ENCODE measurements at places on chromosomes 2 and 18.

DNA sequence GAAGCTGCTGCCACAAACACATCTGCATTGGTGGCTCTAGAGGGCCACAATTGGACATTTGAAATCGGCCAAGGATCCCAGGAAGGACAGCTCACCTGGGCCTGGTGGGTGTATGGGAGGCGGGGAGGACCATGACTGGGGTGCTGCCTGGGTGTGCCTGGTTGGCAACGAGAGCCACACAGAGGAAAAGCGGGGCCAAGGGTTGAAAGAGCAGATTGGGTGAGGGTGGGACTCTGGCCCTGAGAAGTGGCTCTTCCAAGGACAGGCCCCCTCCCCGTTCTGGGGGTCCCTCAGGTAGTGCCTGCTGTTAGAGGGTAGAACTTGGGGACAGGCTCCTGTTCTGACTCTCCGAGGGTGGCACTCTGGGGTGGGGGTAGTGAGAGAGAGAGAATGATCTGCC is 102.9 kb downstream of the CLIP4 start:
- no peak for DNase-seq

DNA sequence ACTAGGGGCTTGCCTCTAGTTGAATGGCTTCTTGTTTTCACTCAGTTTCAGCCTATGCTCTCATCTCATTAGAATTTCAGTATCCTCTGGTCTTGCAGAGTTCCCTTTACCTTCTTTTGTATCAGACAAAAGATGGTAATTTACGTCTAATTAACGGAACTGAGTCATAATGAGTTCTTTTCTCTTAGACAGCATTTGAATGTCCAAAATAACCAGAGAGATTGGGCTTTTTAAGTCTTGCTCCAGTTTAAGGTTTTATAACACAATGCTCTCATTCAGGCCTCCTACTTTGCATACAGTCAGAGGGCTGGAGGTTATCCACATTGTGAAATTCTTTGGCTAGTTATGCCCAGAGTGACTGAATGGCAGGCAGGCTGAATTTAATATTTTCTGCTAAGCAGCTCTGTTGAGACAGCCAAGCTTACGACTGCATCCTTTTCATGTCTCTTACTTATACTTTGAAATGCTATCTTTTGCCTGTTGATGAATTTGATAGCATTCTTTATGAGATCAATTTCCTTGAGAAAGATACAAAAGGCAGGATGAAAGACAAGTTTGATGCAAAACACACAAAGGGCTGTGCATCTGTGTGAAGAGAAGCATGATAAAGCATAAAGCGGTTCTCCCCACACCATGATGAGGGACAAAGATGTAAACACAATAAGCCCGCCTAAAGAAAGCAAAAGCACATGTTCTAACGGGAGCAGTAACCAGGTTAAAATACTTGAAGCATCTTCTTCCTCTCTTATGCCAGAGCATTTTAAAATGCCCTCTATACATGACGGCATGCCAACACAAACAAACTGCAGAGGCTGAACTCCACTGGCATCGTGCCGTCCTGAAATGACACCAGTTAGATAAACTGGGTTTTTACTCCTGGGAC is 90.0 kb downstream of the CDH2 start:
- peak; percentile 48 for DNase-seq

DNA sequence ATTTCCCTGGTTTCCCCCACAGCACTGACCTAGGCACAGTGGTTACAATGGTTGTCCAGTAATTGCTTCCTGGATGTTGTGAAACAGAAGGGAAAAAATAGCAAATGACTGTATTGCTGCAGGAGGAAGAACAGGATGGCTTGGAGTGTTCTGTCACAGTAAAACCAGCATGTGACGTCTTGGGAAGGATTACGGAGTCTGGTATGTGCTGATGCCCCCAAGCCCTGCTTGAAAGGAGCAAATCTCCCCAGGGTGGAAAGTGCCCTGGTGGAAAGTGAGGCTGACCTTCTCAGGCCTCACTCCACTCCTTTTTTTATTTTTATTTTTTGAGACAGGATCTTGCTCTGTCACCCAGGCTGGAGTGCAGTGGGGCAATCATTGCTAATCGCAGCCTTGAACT is 7.8 kb downstream of the RAB11FIP5 start:
- DNase-seq, result no peak

- DNase-seq, result no peak
Measured at GRCh38 chr18:669077-669476, 11.6 kb downstream of the TYMS start.

- DNase-seq, result no peak
Measured at GRCh38 chr2:139427164-139427563, 647.0 kb upstream of the NXPH2 start.

DNA sequence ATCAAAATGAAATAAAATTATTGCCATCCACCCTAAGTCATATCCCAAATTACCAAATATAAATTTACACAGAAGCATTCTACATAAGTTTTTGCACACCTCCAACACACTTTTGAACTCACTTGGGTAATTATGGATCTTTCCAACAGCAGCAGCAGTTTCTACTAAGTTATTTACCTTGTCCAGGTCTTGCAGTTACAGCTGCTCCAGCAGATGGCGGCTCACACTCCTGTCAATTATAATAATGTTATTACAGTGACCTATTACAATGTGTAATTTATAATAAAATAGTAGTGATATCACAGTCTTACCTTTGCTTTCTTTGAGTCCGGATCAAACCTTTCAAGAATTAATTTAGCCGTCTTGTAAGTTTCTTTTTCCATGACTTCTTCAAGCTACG is 37.9 kb downstream of the LNPK start:
- DNase-seq, result no peak

DNA sequence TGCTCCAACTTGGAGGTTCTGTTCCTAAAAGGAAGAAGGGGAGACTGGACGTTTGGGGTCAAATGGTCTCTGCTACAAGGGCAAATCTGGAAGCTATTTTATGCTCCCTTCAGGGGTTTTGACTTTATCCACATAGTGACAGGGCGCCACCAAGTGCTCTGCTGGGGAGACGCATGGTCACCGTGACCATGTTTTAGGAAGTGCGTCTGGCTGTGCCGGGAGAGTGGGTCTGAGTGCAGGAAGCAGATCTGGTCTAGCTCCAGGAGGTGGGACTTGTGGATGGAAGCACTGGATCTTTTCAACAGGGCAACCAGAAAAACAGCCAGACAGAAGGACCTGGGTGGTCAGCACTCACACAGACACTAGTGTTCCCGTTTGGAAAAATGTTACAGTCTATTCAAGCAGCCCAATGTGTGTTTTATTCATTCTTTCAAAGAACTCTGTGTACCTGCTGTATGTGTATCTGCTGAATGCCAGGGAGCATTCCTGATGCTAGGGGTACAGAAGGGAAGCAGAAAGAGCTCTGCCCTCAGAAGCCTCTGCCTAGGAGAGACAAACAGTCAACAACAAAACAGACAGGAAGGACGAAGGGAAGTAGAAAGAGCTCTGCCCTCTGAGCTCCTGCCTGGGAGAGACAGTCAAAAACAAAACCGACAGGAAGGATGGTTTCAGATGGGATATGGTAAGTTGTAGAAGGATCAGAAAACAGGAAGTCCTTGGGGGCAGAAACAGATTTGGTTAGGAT is 14.3 kb downstream of the IMPA2 start:
- peak; percentile 32 for DNase-seq

- peak; percentile 71 for DNase-seq
Measured at GRCh38 chr2:180980106-180980942, at the start of gene UBE2E3. Gene UBE2E3 (plus strand): TSS chr2:180980605. CDS start chr2:180982043, 1,438 bp downstream.

DNA sequence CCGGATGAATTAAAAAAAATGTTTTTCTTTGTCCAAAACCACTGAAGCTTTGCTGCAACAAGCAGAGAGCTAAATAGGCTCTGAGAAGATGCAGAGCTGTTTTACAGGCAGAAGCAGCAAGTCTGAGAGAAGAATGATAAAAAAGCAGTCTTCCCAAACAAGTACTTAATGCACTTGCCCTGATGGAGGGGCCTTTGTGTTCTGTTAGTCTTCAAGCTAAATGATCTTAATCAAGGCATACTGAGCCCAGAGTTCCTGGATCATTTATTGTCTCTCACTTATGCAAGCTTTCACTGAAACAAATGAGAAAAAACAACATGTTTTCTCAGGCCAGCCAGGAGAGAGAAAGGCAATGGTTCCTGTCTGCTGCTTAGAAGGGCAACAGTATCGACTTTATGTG is 152.5 kb downstream of the CLIP4 start:
- DNase-seq, result no peak

DNA sequence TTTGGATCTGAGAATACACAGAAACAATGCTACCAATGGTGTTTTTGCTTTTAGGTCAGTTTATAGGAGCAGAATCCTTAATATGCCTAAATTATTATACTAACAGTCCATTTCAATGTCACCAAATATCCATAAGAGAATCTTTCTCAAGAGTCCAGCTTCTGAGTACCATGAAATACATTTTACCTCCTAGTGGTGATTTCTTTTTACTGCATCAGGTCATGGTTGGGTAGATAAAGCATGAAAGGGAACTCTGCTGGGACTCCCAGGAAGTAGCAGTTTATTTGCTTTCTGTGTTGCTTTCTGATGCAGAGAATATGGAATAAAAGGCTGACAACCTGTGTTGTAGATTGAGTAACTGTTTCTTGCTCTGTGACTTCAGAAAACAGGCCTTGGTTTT is 115.6 kb downstream of the PPP1R1C start:
- DNase-seq, result no peak

DNA sequence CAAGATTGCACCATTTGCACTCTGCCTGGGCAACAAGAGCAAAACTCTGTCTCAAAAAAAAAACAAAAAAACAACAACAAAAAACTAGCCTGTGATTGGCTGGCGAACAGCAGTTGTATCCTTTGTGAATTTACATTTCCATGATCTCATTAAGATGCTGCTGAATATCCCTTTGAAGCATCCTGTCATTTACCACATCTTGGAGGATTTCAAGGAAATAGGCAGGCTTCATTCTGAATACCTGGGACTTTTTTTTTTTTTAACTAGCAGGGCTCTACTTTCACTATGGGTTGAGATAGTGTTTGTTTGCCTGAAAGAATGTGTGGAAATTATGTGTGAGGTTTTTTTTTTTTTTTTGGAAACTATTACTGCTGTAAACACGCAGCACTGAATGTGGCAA is 49.6 kb upstream of the RPL31 start:
- DNase-seq, result no peak

- no peak for DNase-seq
Measured at GRCh38 chr18:2709316-2709715, 53.8 kb downstream of the SMCHD1 start.

DNA sequence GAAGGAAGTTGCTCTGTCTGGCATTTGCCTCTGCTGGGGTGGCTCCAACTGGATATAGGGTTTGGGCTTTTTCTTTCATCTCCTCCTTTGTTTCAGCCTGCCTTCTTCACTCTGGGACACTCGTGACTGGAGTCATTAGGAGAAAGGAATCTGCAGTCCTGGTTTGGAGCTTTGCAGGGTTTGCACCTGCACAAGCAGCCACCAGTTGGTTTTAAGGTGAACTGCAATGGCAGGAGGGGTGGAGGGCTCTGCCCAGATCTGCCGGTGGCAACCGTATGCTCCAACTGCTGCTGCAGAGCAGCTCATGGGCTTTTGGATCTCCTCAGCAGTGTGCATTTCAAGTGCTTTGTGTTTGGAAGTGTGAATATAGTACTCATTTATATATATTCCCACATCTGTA is 131.3 kb upstream of the MGAT5 start:
- DNase-seq, result peak; percentile 68

DNA sequence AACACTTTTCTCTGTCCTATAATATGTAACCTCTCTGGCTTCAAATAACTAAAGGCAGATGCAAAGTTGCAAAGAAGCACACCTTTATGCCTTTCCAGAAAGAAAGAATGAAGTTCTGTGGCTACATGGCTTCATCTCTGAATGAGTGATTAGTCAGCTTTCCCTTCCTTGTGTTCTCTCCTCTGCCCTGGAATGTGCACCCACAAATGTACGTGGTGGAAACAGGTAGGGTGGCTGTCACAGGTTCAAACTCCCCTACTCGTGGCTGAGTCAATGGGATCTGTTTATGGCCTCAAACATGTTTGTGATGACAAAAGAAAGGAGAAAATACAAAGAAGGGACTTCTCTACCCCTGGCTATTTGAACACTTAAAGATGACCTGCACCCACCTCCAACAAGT is 55.5 kb upstream of the ACVR2A start:
- DNase-seq, result no peak

DNA sequence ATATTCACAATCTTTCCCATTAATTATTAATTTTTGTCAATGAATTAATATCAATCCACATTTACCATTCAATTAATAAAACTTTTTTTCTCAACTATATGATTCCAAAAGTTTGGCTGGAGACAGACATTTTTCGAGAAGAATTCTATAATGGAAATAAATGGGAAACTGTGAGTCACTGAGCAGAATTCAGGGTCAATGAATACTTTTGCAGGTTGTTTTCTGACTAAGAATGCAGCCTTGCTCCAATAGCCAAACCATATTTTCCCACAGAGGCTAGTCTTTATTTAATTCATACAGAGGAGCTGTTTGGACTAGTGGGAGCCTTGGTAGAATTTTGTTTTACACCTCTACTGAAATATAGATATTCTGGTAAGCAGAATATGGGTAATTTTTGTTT is 82.3 kb downstream of the ARHGAP28 start:
- no peak for DNase-seq

DNA sequence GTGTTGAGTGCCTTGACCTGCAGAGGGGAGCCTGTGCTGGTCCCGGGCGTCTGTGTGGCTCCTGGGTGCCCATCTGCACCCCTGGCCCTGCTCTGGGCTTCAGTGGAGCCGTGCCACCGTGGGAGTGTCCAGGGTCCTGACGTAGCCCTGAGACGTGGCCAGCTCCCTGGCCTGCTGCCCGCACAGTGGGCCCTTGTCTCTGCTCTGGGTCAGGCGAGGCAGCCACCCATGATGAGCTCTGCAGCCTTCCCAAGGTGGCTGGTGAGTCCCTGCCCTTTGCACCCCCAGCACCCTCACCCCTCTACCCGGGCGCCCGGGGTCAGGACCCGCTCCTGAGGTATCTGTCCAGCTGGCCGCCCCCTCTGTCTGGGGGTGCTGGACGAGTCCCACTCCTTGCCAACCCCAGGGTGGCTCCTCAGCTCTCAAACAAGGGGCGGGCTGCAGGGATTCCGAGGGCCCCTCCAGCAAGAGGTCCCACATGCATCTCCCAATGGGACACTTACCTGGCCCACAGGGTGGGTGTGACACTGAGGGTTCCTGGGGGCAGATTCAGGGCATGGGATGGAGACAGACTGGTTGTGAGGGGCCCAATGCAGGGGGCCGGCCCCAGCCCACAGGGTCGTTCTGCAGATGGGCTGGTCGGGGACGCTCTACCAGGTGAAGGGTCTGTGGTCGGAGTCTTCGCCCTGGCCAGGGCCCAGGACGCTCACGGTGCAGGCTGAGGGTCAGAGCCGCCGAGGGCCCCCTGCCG is 2.4 kb downstream of the NEU4 start:
- DNase-seq, result peak; percentile 14

DNA sequence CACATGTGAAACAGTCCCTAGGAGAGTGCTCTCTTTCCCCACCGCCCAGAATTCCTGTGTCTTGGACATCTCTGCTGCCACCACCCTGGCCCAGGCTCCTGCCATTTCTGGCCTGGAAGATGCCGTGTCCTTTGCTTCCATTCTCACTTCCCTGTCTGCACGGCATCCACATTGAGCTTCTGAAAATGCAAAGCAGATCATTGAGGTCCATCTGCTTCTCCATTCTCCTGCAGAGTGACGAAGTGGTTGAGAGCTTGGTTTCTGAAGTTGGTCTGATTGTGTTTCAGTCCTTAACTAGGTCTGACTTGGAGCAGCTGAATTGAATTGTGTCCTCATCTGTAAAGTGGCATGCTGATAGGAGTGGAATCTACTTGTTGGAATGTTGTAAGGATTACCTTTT is 98.7 kb upstream of the MGAT5 start:
- DNase-seq, result no peak

GRCh38 chr2:80378-80777 is 34.1 kb upstream of the FAM110C start:
- no peak for DNase-seq

Data from G401 (cell line).